Endodermal cell (in vitro differentiated cells): ENCODE measurements at places on chromosomes 6 and 20.

- no peak for DNase-seq
Measured at GRCh38 chr20:25486377-25486776, 78.9 kb downstream of the GINS1 start.

- DNase-seq: no peak
Measured at GRCh38 chr6:129647044-129647443, 62.9 kb downstream of the ARHGAP18 start.

DNA sequence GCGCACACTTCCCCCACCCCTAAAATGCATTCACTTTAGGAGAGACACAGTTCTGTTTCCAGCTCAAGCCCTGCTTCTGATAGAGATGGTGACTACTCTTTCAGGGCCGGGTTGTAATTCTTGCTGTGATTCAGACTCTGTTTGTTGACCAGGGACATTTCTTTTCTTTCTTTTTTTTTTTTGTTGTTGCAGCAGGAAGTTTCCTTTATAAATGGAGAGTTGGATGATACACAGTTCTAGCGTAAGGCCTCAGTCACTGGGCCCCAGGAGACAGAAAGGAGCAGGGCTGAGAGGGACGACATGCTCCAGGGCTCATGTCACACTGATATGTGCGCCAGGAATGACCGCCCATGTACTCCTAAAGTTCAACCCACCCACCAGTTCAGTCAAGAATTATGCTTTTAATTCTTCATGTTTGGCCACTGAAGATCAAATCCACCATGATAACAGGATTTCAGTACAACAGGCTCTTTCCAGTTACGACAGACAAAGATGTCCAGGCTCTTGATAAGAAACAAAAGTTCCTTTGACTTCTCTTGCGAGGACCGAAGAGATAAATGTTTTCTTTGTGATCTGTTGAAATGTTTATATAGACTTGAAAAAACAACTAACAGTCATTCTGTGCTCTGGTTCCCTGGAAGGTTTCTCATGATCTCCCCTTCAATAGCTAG lies 142.5 kb downstream of the CD164 start:
- DNase-seq: no peak

DNA sequence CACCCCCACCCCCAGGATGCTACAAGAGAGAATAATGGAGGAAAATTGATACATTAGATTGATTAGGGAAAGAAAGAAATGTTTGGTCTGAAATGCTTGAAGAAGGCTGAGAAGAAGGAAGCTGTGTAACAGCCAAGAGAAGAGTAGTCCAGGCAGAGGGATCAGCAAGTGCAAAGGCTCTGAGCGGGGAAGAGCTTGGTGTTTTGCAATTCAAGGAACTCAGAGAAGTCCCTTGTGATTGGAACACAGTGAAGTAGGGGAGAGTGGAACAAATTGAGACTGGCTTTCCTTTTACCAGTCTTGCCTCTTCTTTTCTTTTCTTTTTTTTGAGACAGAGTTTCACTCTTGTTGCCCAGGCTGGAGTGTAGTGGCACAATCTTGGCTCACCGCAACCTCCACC lies 76.6 kb upstream of the CHD6 start:
- DNase-seq: peak; percentile 31

DNA sequence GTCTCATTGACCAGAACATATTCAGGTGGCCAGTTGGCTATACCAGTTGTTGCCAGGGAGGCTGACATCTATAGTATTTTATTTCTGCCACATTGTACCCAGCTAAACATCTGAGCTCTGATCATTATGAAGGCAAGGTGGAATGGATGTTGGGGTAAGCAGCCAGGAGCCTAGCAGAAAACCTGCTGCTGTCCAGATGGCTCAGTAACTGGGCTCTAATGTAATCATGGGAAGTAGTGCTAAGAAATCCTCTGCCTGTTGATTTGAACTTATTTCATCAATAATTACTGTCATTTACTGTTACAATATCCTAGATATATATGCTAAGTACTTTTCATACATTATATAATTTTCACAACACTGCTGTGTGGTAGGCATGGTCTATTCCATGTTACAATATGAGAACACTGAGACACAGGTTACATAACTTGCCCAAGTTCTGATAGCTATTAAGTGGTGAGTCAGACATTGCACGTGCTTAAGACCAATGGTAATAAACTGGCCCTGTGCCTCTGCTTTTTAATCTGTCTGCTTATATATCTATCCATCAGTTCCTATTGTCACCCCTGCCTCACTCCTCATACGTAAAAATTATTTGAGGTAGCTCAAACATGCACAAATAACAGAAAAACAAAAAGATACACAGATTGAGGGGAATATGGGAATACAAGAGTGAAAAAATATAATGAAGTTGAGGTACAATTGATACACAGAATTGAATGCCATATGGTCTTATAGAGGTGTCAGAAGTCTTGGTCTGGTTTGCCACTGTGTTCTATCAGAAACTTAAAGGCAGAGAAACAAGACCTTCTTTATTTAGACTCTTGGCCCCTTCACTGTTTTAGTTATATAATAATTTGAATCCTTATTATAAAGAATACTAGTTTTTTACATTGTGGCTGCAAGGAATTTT lies 25.2 kb downstream of the TBPL1 start:
- DNase-seq: no peak

GRCh38 chr6:13863699-13864155 lies 49.4 kb upstream of the MCUR1 start:
- peak; percentile 74 for DNase-seq

DNA sequence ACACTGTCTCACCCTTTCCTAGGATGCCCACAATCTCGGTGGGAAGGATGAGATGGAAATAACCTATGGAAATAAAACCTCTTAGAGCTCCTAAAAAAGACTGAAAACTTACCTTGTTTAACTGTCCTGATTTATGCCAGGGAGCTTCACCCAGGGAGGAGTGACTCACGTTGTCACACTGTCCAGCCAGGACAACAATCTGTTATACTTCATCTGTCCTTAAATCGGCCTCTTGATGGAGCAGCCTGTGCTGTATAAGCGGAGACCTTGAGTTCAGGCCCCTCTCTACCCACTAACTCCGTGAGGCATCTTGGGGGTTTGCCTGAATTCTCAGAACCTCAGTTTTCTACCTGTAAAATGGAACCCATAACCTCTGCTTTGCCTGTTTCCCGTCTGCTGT lies 9.2 kb upstream of the KIAA1755 start:
- DNase-seq: no peak
